Hepatic stellate cell (primary cell): ENCODE measurements at places on chromosomes 12 and 14.
A peak's percentile ranks its signal among the peaks of the same experiment; 100 is the strongest.

DNA sequence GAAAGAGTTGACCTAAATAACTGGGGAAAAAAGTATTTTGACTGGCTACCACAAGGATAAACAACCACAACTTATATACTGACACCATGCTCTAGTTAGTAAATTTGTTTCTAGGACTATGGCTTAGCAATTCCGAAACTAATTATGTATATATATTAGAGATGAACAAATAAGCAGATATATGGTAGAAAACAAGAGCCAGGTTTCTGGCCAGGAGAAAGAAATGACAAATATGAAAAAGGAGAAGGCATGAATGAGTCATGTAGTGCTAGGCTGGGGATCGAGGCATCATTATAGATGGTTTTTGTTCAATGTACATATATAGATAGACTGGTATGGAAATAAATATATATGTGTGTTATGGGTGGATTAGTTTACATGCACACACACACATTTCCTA lies 5.5 kb upstream of the LRRC74A start:
- DNase-seq: no peak

DNA sequence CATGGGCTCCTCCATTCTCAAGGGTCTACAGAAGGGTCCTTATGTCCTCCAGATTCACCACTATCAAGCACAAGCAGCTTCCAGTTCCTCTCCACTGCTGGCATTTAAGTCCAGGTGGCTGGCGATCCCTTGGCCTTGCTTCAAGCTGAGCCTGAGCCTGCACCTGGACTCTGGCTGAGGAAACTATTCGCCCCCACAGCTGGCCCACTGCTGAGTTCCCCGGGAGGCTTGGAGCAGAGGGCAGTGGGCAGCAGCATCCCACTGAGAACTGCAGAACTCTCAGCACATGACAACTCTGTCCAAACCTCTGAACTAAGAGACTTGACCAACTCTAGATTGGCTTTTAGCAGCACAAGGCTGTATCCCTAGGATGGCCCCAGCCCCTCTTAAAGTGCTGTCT lies 11.3 kb upstream of the RABGGTA start:
- no peak for DNase-seq

DNA sequence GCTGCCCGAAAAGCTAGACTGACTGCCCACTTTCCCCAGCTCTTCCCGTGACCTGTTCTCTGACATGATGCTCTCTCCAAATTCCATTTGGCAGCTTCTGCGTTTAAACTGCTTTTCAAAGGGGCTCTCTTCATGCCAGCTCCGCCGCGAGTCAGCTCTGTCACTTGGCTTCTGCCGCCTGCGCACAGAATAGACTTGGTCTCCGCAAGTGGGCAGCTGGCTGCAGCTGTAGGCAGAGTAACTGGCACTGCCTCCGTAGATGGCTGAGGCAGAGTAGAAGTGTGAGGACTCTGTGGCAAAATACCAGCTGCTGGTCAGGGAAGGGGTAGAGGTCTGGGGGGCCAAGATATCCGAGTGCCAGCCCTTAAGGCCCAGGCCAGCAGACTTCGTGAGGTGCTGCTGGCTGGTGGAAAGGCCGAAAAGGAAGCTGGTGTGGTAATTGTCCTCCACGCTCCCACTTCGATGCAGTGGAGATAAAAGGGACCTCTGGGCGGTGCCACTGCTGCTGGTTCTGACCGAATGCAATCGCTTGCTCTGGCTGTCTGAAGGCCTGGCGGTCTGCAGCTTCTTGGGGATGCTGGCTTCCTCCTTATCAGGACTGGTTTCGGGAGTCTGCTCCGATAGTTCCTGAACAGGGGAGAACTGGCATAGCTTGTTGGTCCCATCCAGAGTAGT lies 85.7 kb downstream of the DUSP16 start:
- no peak for DNase-seq

GRCh38 chr12:5268424-5269210 lies 163.3 kb upstream of the NTF3 start:
- no peak for DNase-seq

- DNase-seq: no peak
Measured at GRCh38 chr14:86790408-86791364, 1202.3 kb downstream of the GALC start.

GRCh38 chr12:48717252-48717695 lies 767 bp upstream of the CCNT1 start:
- DNase-seq: no peak

- DNase-seq: no peak
Measured at GRCh38 chr14:90720832-90721231, 95.4 kb downstream of the TTC7B start.

- peak; percentile 31 for DNase-seq
Measured at GRCh38 chr14:54577977-54578376, 11.0 kb downstream of the SAMD4A start.

DNA sequence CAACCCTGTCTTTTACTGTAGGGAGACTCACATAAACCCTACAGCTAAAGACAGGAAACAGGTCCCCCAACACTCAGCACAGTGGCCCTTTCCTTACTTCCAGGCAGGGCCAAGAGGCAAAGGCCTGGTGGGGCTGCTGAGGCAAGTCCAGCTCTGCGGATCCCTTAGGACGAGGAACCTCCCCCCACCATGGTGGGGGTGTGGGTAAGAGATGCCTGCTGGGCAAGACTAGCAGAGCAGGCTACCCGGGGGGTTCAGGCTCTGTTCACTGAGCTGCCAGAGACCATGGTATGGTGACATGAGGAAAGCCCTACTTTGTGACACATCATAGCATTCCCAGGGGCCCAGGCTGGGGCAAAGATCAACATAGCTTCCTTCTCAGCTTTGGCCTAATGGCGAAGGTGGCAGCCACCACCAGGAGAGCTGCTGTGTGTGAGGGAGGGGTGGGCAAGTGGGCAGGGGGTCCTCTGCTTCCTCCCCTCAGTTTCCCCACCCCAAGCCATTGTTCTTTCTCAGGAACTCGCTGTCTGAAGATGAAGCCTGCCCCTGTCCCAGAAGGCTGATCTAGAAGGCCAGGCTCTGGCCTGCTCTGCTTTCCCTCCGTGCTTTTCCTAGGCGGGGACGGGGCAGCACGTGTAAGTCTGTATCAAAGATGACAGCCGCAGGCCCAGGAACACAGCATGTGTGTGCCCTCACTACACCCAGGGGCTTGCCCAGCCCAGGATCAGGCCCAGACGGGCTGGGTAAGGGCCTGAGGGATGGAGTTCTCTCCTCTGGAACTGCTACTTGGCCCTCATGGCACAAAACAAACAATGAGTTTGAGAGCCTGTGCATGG lies 10.1 kb upstream of the TINF2 start:
- DNase-seq: no peak

- DNase-seq: no peak
Measured at GRCh38 chr12:25972783-25973182, 14.3 kb downstream of the RASSF8 start.

DNA sequence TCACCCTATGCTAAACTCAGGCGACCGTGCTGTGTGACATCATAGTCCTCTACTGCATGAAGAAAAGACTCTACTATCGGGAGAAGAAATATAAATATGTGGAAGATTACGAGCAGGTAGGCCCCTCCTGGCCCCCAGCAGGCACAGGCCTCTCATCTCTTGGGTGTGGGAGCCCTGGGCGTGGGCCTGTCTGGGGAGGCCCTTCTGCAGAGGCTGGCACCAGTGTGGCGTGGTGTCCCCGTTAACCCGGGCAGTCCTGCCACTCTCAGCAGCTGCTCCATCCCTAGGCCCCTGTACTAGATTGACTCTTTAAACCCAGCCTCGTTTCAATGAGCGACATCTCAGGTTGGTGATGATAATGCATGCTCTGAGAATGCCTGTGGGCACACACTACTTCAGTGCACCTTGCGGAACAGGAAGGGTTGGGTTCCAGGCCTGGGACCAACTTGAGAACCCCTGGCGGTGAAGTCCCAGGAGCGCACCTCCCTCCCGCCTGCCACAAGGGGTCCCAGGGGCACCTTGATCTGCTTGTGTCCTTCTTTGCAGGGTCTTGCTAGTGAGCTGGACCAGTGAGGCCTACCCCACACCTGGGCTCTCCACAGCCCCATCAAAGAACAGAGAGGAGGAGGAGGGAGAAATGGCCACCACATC lies 23.2 kb downstream of the P2RX4 start:
- no peak for DNase-seq

- peak; percentile 78 for DNase-seq
Measured at GRCh38 chr12:2813214-2814185, 1.0 kb downstream of the ITFG2 start.
